ENCODE measurements at places on chromosomes 4 and X. TPM values are rescaled to one million over a fixed set of nuclear protein-coding genes. Genes with fewer than 3 reads are reported as not detected.

GRCh38 chr4:186216465-186217024, 10.8 kb upstream of the KLKB1 start:
- no peak for DNase-seq

The VCX3B gene
- total RNA-seq = not detected

The TRAPPC11 gene
- total RNA-seq = 36.2 TPM

The CCDC120 gene
- total RNA-seq = 51.9 TPM

The TMEM31 gene
- total RNA-seq = not detected

GRCh38 chrX:45191383-45191782, 9.3 kb downstream of the DIPK2B start:
- no peak for DNase-seq

The HMX1 gene
- total RNA-seq = not detected

- DNase-seq = no peak
Measured at GRCh38 chr4:88628746-88629145, 36.5 kb downstream of the HERC3 start.

- DNase-seq = no peak
Measured at GRCh38 chr4:183960046-183960420, 54.9 kb downstream of the STOX2 start.

All from lower leg skin (tissue), 4 donors.